ENCODE measurements at places on chromosomes 3 and 15. TPM values are rescaled to one million over a fixed set of nuclear protein-coding genes. Genes with fewer than 3 reads are reported as not detected.

GRCh38 chr3:125143982-125144652 is 68.4 kb downstream of the SLC12A8 start:
- DNase-seq, result peak; percentile 59

The RPL4 gene
- 3,177 TPM for polyA plus RNA-seq

DNA sequence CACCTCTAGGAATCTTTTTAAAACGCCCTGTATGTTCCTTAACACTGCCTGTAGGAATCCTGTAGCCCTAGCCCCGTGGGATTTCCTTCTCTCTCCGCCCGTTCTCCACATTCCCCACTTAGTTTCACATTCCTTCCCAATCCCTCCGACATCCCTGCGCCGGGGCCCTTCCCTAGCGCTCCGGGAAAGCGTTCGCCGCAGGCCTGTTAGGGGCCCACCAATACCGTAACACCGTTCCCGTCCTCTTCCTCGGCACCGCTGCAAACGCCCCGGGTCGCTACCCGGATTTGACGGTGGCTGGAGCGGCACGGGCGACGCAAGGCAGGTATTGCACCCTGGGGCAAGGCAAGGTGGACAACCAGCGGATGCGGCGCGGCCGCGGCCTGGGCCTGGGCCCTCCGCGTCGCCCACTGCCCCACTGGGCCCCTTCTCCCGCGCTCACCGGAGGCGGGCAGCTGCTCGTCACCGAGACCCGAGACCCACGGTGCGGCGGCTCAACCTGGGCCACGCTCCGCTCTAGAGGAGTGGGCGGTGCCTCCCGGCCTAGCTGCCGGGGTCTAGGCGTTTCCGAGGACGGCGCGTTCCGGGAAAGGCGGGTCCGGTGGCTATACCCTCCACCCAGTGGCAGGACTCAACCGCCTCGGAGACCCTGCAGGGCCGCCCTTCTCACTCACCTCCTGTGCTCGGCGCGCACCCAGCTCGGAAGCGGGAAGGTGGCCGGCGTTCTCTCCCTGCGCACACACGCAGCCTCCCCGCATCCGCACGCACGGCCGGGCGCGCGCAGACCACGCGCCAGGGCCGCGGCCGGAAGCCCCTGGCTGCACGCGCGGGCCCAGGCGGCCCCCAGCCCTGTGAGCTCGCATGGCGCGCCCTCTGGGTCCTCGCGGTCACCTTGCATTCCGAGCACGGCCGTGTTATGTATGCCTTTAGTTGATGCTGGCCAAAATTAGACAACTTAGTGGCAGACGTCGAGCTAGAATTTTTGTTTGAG is at the start of gene B3GALNT1:
TSS of gene B3GALNT1 (minus strand) at position 789 of the 991 bp plus-strand sequence. CDS start 18,595 bp downstream, outside the sequence.
- peak; percentile 81 for DNase-seq

DNA sequence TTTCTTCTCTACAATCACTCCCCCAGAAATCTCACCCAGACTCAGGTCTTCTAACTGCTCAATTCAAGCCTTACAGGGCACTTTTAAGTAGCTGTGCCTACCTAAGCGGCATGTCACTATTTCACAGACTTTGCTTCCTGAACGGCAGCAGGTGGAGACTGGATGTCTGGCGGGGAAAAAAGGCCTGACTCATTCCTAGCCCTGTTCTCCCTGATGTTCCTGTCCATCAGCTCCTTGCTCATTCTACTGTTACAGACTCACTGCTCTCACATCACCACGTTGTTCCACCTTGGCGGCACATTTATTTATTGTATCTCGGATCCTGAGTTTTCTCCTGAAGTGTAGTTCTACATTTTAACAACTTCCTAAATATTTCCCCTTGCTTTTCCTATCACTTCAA is 52.6 kb upstream of the ATP11B start:
- DNase-seq, result no peak

The ARNT2 gene
- polyA plus RNA-seq, result 17.0 TPM

Measured in SK-N-SH (cell line).